Activated naive CD4-positive, alpha-beta T cell treated with anti-CD3 and anti-CD28 coated beads, Interleukin-2, amount 50 U/mL, for 72 hours (primary cell): ENCODE measurements at places on chromosomes 11 and 22.

GRCh38 chr11:46102843-46103242, 18.4 kb downstream of the PHF21A start:
- DNase-seq = no peak

DNA sequence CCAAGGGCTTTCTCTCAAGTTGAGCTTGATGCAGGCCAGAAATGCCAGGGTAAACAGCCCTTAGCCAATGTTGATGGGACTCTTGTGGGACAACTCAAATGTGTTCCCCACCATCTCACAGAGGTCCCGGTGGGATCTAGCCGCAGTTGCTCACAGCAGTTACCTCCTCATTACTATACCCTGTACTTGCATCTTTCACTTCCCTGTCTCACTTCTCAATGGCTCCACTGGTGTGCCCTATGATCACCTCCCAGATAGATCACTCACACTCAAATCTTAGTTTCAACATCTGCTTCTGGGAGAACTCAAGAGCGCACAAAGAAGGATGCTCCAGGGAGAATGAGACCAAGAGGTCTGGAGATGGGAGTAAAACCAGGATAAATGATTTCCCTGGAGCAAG, 47.0 kb downstream of the RCN1 start:
- DNase-seq = no peak

- no peak for DNase-seq
These were observed 9.6 kb upstream of the CCDC89 start for GRCh38 chr11:85695546-85695945.

GRCh38 chr11:1824221-1825038, 10.4 kb upstream of the SYT8 start:
- no peak for DNase-seq

DNA sequence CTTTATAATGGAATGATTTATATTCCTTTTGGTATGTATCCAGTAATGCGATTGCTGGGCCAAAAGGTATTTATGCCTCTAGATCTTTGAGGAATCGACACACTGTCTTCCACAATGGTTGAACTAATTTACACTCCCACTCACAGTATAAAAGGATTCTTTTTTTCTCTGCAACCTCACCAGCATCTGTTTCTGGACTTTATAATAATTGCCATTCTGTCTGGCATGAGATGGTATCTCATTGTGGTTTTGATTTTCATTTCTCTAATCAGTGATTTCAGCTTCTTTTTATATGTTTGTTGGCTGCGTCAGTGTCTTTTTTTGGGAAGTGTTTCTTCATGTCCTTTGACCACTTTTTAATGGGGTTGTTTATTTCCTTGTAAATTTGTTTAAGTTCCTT, 679.3 kb downstream of the JRKL start:
- no peak for DNase-seq

DNA sequence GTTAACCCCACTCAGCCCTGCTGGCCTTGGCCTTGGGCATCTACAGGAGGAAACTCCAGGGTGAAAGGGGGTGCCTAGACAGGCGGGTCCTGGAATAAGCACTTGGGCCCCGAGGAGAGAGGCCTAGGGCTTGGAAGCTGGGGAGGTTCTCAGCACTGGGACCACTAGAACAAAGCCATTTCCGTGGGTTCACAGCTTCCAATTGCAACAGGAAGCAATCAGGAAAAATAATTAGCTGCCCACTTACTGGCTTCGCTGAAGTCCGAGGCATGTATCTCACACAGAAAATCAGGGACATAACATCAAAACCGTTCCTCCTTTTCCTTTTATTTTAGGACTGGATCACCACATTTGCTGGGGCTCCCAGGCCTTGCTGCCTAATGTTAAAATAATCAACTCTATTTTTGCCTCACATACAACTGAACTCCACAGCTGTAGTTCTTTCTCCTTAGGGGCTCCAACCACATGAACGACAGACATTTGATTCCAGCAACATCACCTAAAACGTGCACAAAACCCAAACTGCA, 161.1 kb upstream of the GRK3 start:
- no peak for DNase-seq

- DNase-seq = no peak
These were observed 6.4 kb upstream of the MRGPRD start for GRCh38 chr11:68987211-68987610.

GRCh38 chr11:12755510-12756453, 81.6 kb downstream of the TEAD1 start:
- DNase-seq = no peak

DNA sequence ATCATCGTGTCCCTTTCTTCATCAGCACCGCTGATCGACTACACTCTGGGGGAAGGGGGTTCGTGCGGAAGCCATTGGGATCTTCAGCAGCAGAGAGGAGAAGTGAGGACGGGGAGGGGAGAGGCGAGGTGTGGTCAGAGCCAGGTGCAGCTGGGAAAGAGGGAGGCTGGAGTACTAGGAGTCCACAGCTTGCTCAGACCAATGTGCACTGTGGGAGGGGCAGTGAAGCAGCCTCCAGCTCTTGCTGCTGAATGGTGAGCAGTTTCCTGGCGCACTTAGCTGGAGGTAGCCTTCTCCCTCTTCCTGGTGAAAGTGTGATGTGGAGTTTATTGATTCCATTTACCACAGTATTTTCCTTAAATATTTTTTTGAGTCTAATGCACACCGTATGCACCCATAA, 99.0 kb upstream of the NECTIN1 start:
- no peak for DNase-seq

DNA sequence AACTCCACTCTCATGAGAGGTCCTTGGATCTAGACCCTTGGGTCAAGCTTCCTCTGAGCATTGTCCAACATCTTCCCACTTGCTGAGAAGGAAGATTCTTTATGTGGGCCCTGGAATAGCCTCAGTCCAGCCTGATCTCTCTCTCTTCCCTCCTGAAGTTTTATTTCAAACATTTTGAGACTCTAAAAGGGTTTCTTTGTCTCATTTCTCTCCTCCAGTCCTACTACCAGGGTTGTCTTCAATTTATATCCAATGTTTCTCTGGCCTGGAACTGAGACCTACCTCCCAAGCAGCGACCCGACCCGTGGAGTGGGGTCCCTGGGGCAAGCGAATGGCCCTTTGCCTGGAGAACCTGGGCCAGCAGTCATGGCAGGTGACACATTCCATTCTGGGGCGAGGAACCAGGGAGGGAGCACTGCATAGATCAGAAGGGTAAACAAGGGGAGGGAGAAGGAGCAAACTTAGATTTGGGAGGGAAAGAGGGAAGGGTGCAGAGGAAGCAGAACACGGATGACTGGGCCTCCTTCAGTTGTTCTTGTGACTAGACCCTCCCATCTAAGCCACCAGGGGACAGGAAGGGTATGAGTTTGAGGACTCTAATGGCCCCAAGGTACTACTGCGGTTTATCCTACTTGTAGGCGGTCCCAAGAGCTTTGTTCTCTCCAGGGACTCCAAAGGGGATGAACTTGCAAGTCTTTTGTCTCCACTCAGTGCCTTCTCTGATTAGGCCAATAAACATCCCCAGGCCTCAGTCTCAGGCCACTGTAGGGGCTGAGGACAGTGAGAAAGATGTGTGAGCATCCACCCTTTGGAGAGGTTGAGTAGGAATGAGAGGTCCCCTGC, 14.2 kb upstream of the PRAME start:
- no peak for DNase-seq

DNA sequence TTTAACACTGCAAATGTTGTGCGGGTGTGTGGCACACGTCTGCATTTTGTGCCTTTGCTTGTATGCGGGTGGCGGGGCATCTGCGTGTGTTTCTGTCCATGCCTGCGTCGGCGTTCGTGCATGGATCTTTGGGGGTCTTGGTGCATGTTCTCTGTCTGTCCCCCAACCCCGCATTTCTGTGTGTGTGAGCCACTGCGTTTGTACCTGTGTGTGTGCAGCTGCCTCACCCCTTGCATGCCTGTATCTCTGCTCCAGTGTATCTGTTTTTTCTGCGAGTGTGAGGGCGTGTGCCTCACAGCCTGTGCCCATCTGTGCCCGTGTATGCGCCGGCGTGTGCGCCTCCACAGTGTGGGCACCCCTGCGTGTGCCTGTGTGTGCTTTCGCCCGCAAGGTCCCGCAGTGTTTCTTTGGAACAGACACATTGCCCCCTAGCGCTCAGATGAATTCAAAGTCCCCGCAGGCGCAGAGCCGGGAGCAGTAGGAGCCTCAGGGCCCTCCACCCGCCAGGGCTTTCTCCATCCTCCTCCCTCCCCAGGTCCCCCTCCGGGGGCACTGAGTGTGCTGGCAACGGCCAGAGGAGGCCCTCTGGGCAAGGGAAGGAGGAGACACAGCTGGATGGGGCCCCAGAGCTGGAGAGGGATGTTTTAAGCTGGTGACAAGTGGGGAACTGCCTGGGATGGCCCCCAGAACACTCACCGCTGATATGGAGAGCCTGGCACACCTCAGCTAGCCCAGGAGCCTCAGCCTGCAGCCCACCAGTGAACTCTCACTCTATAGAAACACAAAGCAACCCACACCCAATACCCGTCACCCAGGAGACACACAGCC, 3.1 kb upstream of the MN1 start:
- DNase-seq = no peak

DNA sequence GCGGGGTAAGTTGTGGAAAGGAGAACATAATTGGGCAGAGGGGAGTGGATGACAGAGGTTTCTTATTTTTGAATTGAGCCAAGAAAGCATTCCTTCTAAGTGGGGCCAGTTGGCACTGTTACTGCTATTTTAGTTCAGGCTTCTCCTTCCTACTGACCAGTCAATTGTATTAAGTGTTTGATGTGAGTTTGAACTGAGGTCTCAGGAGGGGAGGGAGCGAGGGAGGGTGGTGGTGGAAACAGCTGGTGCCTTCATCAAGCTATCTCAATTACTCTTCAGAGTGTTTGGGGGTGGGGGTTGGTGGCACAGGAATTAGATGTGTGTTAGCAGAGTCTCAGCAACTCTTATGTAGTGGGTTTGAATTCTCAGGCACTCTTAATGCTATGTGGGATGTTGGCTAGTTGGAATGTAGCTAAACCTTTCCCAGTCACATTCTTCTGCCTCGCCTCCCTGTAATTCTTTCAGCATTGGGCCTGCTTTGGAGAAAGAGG, 14.5 kb downstream of the CTNND1 start:
- DNase-seq = no peak

GRCh38 chr11:8032122-8032521, 45.0 kb downstream of the EIF3F start:
- no peak for DNase-seq

DNA sequence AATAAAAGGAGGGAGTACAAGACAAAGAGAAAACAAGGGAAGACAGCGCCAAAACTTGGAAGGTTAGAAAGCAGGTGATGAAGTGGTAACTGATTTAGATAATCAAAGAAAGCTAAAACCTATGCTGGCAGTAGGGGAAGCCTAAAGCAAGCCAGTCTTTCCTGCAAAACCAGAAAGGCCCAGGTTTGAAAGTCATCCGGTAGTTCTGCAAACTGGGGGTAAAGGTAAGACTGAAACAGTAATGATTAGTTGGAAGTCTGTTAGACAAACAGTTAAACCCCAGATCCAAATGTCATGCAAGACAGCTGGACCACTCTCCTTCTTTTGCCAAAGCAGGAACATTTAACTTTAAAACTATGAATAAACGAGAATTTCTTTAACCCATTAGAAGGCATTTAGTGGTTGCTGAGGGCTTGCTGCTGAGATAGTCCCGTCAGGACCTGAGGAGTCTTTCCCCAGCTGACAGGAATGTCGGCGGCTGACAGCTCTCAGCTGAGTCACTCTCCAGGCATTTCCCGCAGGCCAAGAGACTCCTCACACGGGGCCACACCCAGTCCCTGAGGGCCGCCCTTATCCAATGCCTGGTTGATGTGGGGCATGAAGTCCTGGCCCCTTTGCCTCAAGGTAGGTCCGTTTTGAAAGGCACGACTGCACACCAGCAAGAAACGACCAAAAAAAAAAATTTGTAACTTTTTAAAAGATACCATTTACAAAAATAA, 36.3 kb upstream of the CFAP300 start:
- DNase-seq = no peak

- no peak for DNase-seq
These were observed 644 bp downstream of the SPTY2D1 start for GRCh38 chr11:18633256-18634139.

DNA sequence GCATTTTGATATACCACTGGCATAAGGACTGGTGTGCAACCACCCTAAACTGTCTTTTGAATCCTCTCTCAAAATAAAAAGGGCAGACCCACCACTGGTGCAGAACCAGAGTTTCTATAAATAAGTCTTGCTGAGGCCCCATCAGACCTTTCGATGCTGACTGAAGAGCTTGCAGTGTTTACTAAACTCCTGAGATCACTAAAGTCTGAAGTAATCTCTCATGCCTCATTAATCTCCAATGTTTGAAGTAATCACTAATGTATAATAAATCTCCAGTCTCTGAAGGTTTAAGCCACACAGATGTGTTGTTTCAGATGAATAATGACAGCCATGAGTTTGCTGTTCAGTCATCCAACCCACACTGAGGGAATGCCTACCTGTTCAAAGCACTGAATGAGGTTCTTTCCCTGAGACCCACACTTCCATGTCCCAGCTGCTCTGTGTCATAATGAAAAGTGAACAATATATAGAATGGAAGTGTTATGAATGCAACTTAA, 50.6 kb upstream of the DEUP1 start:
- DNase-seq = no peak

DNA sequence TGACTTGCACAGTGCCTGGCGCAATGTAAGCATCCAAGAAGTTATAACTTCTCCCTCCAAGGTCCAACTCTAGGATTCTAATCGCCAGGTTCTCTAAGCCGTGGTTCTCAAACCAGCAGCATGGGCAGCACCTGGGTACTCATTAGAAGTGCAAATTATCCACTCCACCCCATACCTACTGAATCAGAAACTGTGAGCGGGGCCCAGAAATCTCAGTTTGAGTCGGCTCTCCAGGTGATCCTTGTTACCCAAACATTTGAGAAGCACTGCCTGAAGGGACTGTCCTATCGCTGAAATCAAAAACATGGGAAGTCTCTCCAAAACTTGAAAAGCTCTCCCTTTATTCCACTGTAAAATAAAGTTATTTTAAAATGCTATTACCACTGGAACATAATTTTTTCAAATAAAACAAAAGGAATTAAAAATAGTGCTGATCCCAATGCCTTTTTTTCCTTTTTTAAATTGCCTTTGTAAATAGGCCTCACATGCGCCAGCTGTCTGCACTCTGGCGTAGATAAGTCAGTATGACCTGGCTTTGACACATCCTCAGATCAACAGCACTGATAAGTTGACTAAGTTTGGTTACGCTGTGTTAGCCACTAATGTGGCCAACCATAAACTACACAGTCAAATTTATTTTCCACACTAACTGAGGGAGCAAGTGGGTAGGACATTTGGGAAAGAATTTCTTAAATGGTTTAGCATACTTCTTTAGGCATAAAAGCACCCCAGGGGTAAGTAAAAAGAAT, 8.4 kb upstream of the CTR9 start:
- no peak for DNase-seq

GRCh38 chr11:17531071-17531600, 13.1 kb downstream of the USH1C start:
- no peak for DNase-seq

GRCh38 chr11:34036456-34036855, 15.1 kb upstream of the CAPRIN1 start:
- DNase-seq = no peak

DNA sequence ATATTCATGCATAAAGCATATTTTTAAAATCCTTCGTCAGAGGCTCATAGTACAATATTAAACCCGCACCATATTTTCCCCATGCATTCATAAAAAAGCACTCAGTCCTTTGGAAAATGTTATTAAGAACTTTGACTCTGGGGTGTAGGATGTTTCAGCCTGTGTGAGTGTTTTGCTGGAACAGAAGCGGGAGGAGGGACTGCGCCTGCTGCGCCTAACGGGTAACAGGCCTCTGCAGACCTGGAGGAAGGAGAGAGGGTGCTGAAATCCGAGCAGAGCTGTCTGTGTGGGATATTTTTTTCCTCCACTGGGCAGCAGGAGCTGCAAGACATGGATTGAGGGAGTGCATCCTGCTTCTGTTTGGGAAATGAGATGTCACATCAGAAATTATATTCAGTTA, 483.0 kb downstream of the BRD1 start:
- DNase-seq = no peak
